Vagina (tissue), 2 donors: ENCODE measurements at places on chromosomes 13 and 19.

GRCh38 chr13:94495806-94496205 is 16.3 kb upstream of the DCT start:
- no peak for DNase-seq

DNA sequence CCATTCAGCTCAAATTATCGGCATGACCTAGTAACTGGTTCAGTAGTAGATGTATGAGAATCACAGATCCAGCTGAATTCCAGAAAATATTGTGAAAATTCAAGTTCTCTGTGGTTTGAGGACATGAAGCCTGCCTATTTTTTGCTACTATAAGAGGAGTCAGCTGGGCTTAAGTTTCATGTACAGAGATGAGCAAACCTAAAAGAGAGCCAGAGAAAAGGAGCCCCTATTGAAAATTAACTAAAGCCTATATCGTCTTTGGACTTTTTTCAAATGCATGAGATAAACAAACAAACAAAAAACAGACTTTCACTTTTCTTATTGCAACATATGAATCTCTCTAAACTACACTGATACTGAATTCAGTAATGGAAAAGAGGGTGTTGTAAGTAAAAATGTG is 106.8 kb upstream of the SPRY2 start:
- DNase-seq, result no peak

- DNase-seq, result no peak
These were observed 61.6 kb upstream of the MED4 start for GRCh38 chr13:48156466-48156865.

GRCh38 chr19:46728208-46728607 is 11.3 kb upstream of the PRKD2 start:
- DNase-seq, result no peak

DNA sequence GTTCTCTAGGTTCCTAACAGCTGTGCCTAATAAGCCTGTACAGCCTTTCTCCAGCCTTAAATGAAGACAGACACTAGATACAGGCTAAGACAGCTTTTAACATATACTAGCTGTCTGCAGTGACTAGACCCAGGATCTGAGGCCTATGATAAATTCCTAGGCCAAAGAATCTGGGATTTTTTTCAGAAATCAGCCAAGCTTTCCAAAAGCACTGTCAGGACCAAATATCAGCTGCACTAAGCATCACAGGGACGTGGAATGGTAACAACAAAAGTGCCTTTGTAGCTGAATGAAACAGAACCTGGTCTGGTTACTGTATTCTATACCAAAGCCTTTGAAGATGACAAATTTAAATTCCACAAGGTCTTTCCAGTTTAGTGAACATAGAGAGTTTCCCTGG is 77.9 kb upstream of the DOCK9 start:
- DNase-seq, result no peak

GRCh38 chr19:7979011-7979410 is 26.4 kb downstream of the ELAVL1 start:
- DNase-seq, result no peak

DNA sequence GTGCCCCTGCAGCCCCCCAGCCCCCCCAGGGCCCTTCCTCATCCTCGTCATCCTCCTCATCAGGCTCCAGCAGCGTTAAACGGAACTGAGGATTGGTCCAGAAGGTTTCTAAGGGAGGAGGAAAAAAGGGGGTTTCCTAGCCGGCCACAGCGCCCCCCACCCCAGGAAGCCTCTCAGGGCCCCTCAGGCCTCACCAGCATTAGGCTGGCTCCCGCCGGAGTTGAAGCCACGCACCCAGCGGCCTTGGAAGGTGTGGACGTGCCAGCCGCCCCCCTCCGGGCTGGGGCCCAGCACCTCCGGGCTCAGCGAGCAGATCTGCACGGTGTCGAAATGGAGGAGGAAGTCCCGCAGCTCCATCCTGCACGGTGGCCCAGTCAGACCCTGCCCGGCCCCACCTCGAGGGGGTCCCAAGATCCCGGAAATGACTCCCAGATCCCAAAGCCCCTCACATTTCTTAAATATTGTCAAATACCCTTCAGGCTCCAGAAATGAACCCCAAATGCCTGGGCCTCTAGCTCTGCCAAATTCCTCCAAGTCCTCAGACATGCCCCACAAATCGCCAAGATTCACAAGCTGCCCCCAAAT is 6.9 kb downstream of the CAPN12 start:
- no peak for DNase-seq

- no peak for DNase-seq
These were observed 107.2 kb downstream of the STARD13 start for GRCh38 chr13:33178209-33178840.

GRCh38 chr13:54185785-54186184 is 1157.2 kb downstream of the OLFM4 start:
- DNase-seq, result no peak

- DNase-seq, result no peak
These were observed 45.8 kb downstream of the UFM1 start for GRCh38 chr13:38395497-38395788.

DNA sequence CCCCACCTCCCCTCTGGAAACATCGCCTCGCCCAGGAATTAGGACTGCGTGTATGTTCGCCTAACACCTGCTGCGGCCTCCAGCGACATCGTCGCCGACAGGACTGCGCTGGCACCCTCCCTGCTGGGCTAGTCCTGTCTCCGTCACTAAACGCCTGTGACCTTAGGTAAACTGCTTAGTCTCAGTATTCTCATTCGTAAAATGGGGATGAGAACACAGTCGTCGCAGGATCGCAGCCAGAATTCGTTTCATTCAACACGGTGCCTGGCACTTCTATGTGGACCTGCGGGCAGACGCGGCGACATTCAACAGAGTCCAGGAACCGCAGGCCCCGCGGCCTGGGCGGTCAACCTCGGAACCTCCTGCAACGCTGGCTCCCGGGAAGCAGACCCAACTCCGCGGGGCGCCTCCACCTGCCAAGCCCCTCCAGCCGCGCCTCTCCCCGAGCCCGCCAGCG is 485 bp downstream of the CRYL1 start:
- DNase-seq, result no peak
